Cortex of kidney (tissue), 1 donor: ENCODE measurements at places on chromosomes 2 and 18.

- no peak for DNase-seq
Measured at GRCh38 chr18:13076886-13077285, 85.7 kb downstream of the CEP192 start.

- DNase-seq = no peak
Measured at GRCh38 chr2:141027221-141027620, 1103.6 kb downstream of the LRP1B start.

DNA sequence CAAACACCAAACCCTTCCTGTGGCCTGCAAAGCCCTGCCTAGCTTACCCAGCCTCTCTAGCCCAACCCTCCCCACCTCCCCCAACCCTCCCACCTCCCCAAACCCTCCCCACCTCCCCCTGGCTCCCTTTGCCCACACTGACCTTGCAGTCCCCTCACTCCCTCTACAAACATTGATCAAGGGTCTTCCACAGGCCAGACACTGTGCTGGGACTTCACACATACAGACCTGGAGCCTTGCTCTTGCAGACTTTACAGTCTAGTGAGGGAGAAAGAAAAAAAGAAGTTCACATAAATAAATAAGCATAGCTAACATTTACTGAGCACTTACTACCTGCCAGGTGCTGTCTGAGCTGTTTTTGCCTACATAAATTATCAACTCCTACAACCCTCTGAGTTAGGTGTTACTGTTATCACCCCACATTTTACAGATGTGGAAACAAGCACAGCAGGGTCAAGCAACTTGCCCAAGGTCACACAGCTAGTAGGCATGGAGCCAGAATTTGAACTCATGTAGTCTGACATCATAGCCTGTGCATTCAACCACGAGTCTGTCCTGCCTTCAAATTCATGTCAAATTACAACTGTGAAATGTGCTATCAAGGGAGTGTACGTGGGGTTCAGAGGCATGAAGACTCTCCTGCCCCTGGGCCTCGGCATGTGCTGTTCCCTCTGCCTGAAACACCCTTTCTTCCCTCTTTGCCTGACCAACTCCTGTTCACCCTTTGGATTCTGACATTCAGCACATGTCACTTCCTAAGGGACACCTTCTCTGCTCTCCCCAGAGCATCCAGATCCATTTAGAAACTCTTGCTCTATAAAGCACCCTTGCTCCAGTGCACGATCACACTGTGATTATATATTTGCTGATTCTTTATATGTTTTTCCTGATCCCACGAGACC lies 209.9 kb downstream of the TNS1 start:
- DNase-seq = no peak

DNA sequence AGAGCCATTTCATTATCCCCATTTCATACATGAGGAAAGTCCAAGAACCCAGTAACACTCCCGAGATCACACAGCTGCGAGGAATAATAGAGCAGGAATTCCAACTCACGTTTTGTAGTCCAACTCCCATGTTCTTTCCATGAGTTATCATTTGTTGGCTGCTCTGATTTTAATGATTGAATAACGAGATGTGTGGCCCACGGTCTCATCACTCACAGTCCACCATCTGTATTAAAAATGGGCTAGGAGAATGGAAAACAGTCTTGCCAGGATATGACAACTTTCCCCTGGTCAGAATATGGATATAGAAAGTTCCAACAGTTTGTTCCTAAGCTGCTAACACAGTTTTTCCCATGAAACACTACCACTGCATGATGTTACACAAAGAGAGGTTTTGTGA lies 147.5 kb downstream of the METTL4 start:
- DNase-seq = no peak

GRCh38 chr2:182226807-182227206 lies 200.0 kb downstream of the PDE1A start:
- no peak for DNase-seq

GRCh38 chr2:241759067-241759807 lies 17.4 kb upstream of the GAL3ST2 start:
- DNase-seq = no peak

- no peak for DNase-seq
Measured at GRCh38 chr2:168278424-168278888, 31.1 kb upstream of the STK39 start.

GRCh38 chr18:79616651-79617510 lies 62.7 kb upstream of the CTDP1 start:
- no peak for DNase-seq

GRCh38 chr2:28637066-28638047 lies 114.3 kb upstream of the PPP1CB start:
- no peak for DNase-seq

- DNase-seq = no peak
Measured at GRCh38 chr2:151611351-151611750, 122.9 kb downstream of the NEB start.
